Kidney (tissue), 22 donors: ENCODE measurements at places on chromosomes 6 and 20.

DNA sequence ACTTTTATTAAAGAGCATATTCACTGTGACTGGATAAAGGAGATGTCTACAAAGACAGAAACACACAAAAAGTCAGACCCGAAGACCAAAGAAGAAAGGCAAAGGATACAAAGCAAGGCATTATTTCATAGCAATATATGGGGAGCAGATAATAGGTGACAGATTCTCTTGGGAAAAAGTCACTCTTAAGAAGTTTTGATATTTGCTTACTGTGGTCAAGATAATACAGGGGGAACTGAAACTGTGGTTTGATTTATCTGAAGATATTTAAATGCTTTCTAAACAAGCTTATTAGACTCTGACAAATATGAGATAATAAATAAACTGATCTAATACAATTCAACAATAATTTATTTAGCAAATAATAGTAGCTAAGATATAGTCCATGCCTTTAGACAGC, 14.7 kb downstream of the CYP39A1 start:
- DNase-seq, result no peak

DNA sequence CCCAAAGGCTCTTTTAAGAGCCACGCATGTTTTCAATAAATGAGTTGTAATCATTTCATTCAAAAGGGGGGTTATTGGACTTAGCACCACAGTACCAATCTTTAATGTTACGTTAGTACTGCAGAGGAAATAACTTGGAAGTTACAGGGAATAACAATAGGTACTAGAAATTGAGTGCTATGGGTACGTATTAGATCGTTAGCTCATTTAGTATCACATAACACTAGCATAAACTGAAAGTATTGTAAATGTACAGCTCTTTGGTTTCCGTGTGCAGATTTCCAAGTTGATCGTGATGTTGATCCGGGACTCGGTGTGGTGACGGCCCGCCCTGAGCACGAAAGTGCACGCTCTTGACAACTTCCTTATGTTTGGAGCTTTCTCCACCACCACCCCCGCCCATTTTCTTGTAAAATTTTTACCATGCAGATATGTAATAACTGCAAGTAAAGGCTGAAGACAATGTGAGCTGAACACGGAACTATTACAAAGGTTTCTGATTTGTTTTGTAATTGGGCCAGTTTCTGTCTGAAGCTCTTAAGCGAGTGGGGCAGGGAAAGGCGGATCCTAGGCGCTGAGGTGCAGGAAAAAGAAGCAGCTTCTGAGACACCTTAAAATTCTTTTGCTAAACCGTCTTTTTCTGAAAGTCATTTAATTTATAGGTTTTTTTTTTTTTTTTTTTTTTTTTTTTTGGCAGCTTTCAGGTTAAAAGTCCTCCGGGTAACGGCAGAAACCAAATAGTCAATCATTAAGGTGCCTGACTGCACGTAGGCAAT, 71.5 kb downstream of the HFE start:
- peak; percentile 82 for DNase-seq

DNA sequence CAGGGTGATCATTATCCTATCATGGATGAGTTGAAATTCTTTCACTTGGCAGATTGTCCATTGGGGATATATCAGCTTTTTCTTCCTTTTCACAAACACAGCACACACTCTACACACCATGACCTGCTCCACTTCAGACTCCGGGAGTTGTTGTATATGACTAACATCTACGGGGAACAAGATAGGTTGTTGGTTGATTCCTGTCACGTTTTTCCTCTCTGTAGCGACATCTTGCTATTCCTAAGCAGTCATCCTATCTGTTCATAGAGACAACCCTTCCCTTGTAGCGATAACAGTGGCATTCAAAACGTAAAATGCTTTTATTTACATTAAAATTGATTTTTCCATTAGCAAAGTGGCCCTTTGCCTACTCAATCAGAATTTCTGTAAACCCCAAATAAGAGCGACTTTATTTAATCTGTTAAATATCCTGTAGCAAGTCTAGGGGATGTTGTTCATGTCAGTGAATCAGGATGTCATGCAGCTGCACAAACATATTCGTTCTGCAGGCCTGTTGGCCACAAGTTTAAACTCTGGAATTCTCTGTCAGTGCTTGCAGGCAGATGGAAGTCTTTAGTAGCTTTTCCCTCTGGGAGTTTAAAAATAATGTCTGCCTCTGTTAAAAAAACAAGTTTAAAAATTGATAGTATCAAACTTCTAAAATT, 23.1 kb downstream of the PHACTR2 start:
- DNase-seq, result peak; percentile 48

GRCh38 chr6:151385177-151385576, 6.2 kb downstream of the ZBTB2 start:
- DNase-seq, result no peak

- no peak for DNase-seq
Observed at GRCh38 chr6:140671926-140672325, 1297.5 kb upstream of the CITED2 start.

DNA sequence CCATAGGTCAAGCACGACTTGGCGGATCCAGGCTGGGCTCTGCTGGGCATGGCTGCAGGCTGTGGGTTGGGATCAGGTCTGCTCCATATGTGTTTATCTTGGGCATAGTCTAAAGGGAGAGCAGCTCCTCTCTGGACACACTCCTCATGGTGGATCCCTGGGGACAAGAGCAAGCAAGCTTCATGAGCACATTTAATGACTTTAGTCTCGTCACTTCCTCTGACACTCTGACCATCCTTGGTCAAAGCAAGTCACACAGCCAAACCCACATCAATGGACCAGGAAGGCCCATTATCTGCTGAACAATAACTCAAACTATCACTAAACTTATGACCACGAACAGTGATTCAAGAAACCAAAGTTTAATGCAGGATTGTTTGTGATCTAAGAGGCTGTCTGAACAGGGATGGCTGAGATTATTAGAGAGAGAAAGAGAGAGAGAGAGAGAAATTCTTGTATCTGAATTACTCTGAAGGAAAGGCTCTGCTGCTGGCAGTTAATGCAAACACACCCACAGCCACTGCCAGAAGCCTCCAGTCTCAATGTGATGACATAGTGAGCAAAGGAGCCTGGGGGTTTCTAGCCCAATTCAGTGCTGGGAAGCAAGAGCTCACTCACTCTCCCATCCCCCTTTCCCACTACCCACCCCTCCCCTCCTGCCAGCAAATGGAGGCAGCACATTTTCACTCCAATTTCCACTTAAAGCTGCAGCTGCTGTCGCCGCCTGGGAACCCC, 490.2 kb upstream of the SULF2 start:
- DNase-seq, result peak; percentile 60

DNA sequence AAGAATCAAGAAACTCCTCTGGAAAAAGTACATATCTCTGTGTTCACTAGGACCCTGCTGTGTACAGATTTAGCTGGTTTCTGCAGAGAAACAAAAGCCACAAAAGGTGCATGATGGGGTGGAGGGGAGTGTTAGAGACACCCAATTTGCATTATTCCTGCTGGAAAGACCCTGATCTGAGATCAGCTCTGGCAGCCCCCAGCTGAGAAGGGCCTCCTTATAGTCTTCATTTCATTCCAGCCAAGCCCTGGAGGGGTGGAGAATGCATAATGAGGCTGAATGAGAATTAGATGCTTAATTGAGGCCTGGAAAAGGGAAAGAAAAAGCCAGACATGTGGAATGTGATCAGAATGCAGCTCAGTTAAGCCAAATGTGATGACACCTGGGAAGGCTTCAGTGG, 545.6 kb downstream of the KIF16B start:
- no peak for DNase-seq

GRCh38 chr6:157769776-157770426, 53.1 kb upstream of the SNX9 start:
- peak; percentile 50 for DNase-seq

- peak; percentile 91 for DNase-seq
Observed at GRCh38 chr6:16761471-16762267, 409 bp upstream of the ATXN1 start.

DNA sequence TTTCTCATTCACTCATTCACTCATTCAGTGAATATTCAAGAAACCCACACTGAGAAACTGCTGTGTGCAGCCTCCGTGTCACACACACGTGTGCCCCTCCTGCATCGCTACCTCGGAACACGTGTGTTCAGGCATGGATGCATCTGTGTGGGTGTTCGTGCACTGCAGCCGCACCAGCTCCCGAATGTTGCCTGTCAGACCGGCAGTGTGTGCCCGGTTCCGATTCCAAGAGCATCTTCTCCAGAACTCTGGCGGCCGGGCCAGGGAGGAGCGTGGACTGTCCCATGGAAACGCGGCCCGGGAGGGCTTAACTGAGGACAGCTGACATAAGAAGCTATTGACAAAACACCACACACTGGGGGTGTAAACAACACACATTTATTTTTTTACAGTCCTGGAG, 216.0 kb downstream of the DLL1 start:
- DNase-seq, result peak; percentile 51

- DNase-seq, result no peak
Observed at GRCh38 chr20:33438481-33438880, 5.1 kb downstream of the SNTA1 start.

DNA sequence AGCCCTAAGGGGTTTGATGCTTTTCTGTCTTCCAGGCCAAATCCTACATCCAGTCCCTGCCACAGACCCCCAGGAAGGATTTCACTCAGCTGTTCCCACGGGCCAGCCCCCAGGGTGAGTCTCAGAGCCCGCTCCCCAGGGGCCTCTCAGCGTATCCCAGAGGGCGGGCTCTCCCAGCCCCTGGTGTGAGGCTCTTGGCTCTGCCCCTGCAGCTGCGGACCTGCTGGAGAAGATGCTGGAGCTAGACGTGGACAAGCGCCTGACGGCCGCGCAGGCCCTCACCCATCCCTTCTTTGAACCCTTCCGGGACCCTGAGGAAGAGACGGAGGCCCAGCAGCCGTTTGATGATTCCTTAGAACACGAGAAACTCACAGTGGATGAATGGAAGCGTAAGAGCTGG, 8.4 kb downstream of the MAPK13 start:
- DNase-seq, result no peak

DNA sequence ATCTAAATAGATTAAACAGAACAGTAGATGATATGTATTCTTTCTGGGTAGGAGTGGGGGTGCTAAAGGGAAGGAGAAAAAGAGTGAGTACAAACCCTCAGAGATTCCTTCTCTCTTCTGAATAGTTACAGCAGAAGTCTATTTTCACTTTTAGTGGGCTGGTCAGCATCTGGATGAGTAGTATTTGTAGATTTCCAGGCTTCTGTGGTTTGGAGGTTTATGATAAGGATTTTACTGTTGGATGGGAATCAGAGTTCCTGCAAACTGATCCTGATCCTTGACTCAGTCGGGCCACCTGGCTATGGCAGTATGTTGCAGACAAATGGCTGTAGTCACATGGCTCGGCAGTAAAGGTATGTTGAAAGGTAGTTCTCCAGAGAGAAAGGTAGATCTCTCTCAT, 84.3 kb upstream of the IFNGR1 start:
- no peak for DNase-seq

- no peak for DNase-seq
Observed at GRCh38 chr6:51152594-51152993, 333.9 kb downstream of the TFAP2B start.

- DNase-seq, result no peak
Observed at GRCh38 chr6:4903121-4903520, 100.7 kb downstream of the RPP40 start.

GRCh38 chr6:127484212-127484863, 25.1 kb upstream of the KIAA0408 start:
- DNase-seq, result no peak

GRCh38 chr20:46099491-46100287, 9.9 kb upstream of the NCOA5 start:
- DNase-seq, result no peak

GRCh38 chr6:154404791-154405400, 48.3 kb upstream of the IPCEF1 start:
- no peak for DNase-seq

- DNase-seq, result no peak
Observed at GRCh38 chr20:38286586-38287531, 17.1 kb upstream of the BPI start.

GRCh38 chr20:25160467-25160866, 35.0 kb upstream of the ENTPD6 start:
- DNase-seq, result no peak

GRCh38 chr6:143882401-143882930, 18.2 kb downstream of the ZC2HC1B start:
- no peak for DNase-seq

DNA sequence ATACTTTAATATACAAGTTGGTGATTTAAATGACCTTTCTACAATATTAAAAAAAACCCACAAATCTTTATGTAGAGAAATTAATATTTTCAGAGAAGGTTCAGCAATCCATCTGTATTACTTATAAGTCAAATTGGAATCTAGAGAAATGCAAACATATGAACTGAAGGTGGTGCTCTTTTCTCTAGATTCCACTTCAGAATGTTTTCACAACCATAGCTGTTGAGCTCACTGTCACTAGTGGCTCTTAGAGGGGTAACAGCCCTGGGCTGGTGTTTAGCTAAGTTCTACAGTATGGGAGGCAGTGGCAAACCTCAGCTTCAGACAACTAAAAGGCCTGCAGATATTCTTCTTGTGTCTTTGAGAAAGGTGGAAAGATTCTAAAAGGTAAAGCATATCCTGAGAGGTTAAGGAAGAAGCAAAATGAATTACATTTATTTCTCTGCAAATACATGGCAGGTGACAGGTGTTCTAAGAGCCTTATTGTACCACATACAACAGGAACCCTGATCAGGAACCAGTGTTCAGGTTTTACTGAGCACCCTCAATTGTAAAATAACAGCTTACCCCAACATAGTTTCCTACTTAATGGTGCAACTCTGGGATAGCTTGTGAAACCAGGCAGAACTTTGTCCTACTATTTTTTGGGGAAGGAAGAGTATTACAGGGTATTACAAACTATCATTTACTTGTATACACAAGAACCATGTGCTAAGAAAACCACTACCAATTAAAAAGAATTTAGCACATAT, 56.6 kb upstream of the SAMHD1 start:
- no peak for DNase-seq

GRCh38 chr6:35471836-35472345, 3.7 kb downstream of the RPL10A start:
- DNase-seq, result no peak

- no peak for DNase-seq
Observed at GRCh38 chr6:2783188-2783963, 18.2 kb downstream of the WRNIP1 start.

DNA sequence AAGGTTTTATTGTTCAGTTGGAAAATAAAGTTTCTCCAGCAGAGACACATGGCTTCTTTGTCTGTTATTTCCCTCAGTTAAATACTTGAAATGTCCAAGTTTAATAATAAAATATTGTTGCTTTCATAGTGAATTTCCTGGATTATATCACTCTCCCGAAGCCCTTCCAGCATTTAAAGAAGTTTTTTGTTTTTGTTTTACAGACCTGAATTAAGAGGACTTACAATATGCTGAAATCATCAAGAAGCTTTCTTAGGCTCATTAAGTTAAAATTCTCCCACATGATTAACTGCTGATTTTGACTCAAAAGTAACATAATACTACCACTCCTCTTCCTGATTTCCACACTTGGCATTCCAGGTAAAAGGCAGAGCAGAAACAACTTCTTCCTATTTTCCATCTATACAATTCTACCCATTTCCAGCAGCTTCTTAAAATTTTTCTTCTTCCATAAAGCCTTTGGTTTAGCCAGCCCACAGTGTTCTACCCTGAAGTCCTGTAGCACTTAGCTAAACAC, 35.8 kb downstream of the PDSS2 start:
- DNase-seq, result peak; percentile 85

GRCh38 chr20:24718696-24719095, 230.4 kb upstream of the CST7 start:
- DNase-seq, result no peak
